D721Med (cell line): ENCODE measurements at places on chromosomes 16 and 17.

- no peak for DNase-seq
Measured at GRCh38 chr16:25023556-25023955, 8.4 kb upstream of the ARHGAP17 start.

DNA sequence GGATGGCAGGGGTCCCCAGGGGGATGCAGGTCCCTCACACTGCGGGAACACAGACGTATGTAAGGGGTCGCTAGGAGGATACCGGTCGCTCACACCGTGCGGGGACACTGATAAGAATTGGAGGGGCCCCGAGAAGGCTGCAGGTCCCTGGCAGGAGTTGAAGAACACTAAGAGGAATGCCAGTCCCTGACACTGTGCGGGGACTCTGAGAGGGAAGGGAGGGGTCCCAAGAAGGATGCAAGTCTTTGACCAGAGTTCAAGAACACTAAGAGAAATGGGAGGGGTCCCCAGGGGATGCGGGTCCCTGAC, 510 bp downstream of the ERCC4 start:
- DNase-seq: no peak

GRCh38 chr17:50270435-50271362, 3.6 kb upstream of the TMEM92 start:
- DNase-seq: no peak

DNA sequence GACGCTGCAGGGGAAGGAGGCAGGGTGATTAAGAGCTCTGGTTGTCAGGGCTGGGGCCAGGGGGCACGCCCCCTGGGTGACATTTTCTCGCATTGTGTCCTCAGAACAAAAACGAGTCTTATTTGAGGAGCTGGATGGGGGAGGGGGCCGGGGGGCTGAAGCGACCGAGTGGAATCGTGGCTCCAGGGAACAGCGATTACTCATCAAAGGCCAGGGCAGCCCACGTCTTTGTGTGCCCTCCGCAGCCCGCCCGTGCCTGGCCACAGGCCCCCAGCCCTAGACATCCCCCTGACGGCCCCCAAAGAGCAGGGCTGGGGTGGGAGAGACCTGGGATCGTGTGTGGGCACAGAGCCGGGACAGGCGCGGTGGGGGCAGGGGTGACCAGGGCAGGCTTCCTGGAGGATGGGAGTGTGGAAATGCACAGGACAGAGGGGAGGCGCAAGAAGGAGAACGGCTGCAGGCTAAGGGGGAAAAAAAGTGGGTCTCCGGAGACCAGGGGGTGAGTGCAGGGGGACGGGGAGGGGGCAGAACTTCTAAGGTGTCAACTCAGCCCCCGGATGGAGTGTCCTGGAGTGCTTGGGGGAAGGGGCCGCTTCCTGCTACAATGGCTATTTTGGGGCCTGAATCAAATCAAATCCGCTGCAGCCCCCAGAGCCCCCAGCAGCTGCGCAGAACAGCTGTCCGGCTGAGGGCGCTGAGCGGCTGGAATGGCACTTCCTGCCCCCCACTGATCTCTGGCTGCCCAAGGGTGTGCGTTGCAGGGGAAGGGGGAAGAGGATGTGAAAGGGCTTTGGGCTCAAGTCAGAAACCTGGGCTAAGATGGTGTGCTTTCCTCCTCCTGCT, 24.0 kb upstream of the PHB1 start:
- no peak for DNase-seq

- DNase-seq: no peak
Measured at GRCh38 chr16:66304151-66304550, 62.3 kb upstream of the CDH5 start.
